ENCODE measurements at places on chromosomes 11 and 22.
A peak's percentile ranks its signal among the peaks of the same experiment; 100 is the strongest.

DNA sequence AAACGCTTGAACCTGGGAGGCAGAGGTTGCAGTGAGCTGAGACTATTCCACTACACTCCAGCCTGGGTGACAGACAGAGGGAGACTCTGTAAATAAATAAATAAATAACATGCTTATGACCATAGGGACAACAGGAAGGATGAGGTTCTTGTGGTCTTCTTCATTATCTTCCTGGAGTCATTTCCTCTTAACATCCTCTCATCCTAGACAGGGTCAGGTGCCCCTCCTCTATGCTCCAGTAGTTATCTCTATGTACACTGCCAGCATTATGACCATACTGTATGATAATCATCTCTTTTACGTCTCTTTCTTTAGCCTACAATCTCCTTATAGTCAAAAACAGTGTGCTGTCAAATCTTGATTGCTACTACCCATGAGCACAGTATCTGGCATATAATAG lies 17.7 kb downstream of the RAB30 start:
- peak; percentile 36 for DNase-seq

GRCh38 chr11:7020183-7020917 lies at the start of the genes NLRP14 and ZNF214:
NLRP14 (plus strand) TSS chr11:7020479; CDS start chr11:7038587, 18,108 bp downstream.
ZNF214 (minus strand) TSS chr11:7020346; CDS start chr11:7002835, 17,511 bp downstream.
- DNase-seq: peak; percentile 82

GRCh38 chr11:103806130-103806895 lies 230.1 kb upstream of the DDI1 start:
- no peak for DNase-seq

GRCh38 chr22:19579880-19580279 lies 55.7 kb upstream of the CLDN5 start:
- DNase-seq: no peak

GRCh38 chr11:69319255-69320106 lies 25.5 kb downstream of the MYEOV start:
- no peak for DNase-seq

DNA sequence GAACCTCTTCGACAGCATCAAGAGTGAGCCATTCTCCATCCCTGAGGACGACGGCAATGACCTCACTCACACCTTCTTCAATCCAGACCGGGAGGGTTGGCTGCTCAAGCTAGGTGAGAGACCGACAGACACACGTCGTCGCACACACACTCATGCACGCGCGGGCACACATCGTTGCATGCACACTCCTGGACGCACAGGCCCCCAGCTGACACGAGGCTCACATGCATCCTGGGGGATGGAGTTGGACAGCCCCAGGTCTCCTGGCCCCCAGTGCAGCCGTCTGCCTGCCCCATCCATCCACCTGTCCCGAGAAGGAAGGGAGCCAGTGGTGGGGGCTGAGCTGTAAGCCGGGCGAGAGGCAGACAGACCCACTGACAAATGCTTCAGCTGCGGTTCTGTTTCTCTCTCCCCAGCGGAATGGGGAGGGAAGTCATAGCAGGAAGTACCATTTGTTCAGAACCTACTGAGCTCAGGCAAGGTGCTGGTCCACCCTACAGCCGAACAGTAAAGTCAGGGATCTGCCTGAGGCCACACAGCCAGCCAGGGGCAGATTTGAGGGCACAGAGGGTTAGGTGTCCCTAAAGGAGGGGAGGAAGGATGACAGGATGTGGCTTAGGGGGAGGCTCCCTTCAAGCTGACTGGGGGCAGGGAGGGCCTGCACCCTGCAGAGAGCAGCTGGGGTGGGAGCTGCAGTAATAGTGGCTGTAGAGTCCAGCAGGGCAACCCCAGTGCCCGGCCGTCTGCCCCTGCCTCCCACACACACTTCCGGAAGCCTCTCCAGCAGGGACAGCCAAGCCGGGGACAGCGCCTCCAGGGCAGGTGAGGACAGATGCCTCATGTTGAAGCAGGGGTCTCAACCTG lies 27.1 kb downstream of the CYTH4 start:
- DNase-seq: peak; percentile 57

DNA sequence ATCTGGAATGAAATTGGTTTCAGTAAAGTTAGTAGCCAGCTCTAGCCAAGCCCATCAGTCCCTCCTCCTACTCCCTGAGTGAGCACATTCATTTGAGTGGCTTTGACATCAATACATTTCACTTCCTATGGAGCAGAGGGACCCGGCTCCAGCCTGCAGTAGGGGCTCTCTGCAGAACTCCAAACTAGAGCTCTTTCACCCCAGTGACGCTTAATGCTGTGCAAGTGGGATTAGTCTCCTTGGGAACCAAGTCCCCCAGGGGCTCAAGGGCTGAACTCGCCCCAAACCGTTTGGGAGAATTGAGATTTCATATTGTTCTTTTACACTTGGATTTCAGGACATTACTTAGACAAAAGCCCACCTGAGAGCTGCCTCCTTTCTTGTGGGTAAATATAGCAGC lies 4.4 kb upstream of the FAM181B start:
- DNase-seq: no peak

DNA sequence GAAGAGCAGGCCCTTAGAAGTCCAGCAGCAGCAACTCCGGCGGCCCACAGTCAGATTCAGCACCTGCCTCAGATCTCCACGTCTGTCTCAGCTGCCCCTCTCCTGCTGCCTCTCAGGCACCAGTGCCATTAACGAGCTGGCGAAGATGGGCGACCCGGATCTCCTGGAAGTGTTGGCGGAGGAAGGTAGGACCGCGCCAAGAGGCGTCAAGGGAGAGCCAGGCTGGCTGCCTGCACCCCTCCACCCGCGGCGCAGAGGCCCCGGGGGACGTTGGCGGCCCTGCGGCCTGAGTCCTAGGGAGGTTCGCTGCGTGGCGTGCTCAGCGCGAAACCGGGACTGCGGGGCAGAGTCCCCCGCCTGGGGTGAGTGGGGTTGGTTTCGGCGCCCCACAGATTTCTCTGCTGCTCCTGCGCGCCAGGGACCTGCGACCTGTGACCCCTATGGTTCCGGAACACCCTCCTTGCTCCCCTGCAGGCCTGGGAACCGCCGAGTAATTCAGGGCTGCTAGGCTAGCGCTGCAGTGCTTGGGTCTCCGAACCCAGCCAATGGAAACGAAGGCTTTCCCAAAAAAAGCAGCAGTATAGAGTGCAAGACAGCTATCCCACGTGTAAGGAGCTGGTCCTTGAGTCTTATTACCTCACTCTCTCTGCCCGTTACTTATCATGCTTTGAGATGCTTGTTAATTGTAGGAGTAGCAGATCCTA lies 615 bp downstream of the ANO5 start:
- peak; percentile 4 for DNase-seq

- no peak for DNase-seq
Measured at GRCh38 chr11:92838759-92839310, 130.6 kb upstream of the MTNR1B start.

- no peak for DNase-seq
Measured at GRCh38 chr11:36330411-36330810, 34.3 kb downstream of the PRR5L start.

GRCh38 chr11:131637469-131638175 lies 267.2 kb downstream of the NTM start:
- peak; percentile 53 for DNase-seq

DNA sequence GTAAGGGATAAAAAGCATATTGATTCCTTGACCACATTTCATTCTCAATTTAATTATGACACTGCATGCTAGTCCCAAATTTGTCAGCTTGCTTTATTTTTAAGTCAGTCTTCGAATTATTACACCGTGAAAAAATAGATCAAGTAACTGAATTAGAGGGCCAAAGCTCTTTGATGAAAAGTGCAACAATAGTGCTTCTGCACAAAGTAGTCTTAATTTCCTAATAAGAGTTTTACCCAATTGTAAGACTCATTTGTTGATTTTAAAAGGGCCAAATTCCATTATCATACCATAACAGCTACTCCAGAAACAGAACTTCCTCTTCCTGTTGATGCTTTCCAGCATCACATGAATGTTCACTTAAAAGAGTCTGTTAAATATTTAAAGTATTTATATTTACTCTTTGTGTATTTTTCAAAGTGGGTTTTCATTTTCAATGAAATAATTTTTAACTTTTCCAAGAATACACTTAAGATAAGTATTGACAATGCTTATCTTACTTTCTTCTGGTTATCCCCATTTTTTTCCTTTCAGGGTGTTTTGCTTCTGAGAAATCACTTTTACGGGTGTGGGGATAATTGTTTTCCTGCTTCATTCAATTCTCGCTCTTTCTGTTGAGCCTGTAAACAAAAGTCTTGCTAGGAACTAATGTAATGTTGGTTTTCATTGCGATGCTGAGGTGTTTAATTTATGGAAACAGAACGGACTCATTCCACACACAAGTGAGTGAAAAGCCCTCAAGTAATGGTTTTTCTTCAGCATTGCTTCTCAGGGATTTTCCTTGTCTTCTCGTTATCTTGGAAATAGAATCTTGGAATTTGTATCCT lies 2.1 kb downstream of the ARHGEF12 start:
- DNase-seq: peak; percentile 30

DNA sequence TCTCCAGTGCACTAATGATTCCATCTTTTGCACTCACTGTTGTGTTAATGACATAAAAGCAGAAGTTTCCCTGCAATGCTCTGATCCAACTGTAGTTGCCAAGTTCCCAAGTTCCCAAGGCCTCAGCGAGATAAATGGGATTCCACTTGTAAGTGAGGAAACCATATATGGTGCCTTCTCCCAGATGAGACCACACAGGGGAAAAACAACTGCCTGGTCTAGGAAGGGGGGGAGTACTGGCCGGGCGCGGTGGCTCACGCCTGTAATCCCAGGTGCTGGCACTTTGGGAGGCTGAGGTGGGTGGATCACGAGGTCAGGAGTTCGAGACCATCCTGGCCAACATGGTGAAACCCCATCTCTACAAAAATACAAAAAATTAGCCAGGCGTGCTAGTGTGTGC lies 23.3 kb upstream of the RELA start:
- DNase-seq: no peak
